Activated naive CD8-positive, alpha-beta T cell treated with anti-CD3 and anti-CD28 coated beads for 36 hours (primary cell): ENCODE measurements at places on chromosomes 7 and 10.

GRCh38 chr7:36175886-36176285 is 22.8 kb downstream of the EEPD1 start:
- DNase-seq = no peak

DNA sequence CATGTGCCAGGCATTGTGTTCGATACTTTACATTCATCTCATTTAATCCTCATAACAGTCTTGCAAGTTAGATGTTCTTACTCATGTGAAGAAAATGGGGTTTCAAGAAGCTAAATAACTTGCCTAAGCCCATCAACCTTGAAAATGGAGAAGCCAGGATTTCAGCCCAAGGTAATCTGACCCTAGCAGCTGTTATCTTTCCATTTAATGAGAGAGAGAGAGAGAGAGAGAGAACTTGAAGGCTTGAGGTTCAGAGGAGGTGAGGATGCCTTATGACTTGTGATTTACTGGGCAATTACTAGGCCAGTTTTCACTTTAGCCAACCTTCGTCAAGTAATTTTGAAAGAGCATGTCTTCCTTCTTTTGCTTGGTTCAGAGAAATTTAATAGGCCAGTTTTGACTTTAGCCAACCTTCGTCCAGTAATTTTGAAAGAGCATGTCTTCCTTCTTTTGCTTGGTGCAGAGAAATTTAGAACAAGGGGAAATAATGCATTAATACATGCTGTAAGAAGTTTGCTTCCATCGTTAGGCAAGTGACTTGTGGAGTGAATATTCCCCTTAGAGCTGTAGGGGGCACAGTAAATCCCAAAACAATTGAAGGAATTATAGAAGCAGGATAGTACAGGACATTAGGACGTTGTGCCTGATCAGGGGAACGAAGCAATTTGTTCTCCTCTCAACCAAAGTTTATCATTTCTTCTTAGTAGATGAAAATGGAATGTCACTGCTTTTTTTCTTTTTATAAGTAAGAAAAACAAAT is 143.0 kb upstream of the BMPER start:
- DNase-seq = no peak

DNA sequence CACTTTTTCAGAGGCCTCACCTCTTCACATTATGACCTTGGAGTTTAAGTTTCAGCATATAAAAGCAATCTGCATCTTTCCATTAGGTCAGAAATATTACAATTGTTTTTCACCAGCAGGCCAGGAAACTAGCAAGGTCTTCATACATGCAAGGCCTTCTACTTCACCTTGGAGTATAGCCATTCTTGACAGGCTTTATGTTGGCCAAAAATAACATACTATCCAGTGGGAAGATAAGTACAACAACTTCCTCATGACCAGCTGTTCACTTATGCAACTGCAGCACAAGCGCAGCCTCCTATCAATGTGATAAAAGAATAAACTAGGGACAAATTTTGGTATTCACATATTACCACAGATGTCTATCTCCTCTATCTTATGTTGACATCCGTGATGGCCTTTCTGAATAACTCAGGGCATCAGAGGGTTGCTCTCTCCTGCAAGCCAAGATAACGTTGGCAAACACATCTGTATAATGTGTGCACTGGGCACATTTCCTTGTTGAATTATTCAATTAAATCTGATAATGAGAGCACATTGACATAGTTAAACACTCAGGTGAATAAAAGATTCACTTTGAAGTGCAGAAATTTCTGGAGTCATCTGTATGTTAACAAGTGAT is 239.8 kb downstream of the FZD1 start:
- no peak for DNase-seq

- DNase-seq = no peak
These were observed 154.3 kb downstream of the SLIT1 start for GRCh38 chr10:97031459-97031858.

GRCh38 chr7:136012238-136012637 is 35.1 kb upstream of the MTPN start:
- DNase-seq = no peak

DNA sequence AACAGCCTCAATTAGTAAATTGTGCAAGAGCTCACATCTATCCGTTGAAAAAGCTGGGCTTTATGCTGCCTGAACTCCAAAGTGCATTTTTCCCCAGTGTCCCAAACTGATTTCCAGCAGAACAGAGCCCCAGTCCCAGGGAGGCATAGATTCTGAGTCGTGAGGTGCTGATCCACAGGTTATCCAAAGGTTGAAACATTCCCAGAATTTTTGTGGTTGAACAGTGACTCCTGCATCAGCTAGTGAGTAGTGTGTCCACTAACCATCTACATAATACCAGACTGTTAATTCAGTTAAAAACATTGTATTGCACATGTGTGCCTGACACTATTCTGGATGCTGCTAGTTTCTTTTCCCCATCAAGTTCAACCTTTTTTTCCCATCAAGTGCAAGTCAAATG is 761.5 kb downstream of the GATA3 start:
- DNase-seq = no peak

DNA sequence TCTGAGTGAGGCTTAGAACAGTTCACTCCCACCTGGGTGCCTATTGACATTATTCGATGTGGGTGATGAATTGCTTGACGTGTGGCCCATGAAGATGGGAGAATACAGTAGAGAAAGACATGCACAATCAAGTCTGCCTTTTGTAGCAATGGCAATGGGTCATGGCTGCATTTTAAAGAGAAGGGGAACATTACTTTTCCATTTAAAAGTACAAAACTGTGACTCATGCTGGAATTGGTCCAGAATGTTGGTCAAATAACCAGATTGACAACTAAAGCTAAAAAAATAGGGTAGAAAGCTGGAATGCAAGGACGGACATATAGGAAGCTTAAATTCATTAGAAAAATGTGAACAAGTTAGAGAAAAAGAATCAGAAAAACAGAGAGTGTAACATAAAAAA is 104.1 kb upstream of the SLC25A13 start:
- DNase-seq = no peak

- DNase-seq = peak; percentile 6
These were observed 215.9 kb downstream of the RAB11FIP2 start for GRCh38 chr10:117830787-117831212.

DNA sequence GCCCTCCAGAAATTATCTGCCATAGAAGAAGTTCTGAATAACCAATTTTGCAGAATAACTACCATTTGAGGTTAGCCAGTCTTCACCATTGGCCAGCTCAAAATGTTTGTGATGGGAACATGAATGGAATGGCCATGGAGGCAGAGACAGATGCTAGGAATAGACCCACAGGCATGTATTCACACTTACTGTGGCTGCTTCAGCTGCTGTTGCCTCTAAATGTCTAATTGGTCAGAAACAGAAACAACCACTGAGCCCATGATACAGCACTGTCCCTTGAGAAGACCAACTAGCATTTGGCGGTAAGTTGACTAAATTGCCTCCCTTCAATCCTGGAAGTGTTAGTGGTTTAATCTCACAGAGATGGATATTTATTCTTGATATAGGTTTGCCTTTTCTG is 38.6 kb upstream of the TAS2R16 start:
- DNase-seq = no peak

DNA sequence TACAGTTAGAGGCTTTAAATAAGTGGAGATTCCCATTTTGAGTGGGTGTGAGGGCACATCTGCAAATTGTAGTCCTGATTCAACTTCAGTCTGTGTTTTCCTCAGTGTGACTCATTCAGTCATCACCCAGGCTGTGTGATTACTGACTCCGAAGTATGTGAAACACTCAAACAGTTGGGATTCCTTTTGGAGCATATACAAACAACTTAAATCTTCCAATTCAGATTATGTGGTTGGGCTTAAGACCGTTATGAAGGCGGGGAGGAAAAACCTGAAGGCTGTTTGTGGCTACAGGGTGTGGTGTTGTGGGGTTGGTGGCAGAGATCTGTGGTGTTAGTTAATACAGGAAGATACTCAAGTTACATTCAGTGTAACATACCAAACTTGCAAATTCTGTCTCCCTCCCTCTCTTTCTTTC is 259.7 kb upstream of the FERD3L start:
- DNase-seq = no peak

GRCh38 chr7:33744293-33745075 is 160.9 kb upstream of the BMPER start:
- no peak for DNase-seq

- DNase-seq = no peak
These were observed 16.5 kb upstream of the ARL4A start for GRCh38 chr7:12670743-12671520.

DNA sequence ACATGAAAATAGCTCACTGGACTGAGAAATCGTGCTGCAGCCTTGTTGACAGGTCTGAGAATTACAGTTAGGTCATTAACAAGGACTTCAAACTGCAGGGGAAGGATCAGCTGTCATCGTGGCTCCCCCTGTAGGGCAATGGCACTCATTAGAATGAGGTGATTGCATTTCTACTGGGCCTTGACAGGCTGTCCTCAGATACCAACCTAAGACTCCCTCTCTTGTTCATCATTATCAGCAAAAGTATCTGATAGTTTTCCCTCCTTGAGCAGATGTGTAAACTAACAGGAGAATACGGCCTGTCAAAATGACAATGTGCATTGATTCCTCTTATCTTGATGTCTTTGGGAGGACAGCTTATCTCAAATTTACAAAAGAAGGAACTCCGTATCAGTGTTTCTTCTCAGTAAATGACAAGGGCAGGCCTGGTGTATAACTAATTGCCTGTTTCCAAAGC is 648.5 kb upstream of the LRRN3 start:
- DNase-seq = peak; percentile 2

DNA sequence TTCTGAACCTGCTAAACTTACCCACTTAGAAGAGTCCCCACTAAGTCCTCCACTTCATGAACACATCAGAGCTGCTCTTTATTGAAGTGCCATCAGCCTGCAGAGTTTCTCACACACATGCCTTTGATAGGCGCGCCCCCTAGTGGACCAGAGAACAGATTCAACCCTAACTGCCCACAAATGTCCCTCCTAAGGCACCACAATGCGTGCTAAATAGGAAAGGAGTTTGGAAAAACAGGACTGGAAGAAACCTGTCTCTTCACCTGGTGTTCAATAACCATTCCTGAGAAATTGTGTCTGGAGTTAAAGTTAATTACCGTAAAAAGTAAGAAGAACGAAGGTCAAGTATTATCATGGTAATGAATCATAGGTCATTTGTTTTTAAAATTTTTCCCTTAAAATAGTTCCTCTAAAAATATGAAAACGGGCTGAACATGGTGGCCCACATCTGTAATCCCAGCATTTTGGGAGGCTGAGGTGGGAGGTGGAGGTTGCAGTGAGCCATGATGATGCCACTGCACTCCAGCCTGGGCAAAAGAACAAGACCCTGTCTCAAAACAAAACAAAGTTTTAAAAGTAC is 249.7 kb downstream of the ELMO1 start:
- DNase-seq = peak; percentile 53

- no peak for DNase-seq
These were observed 21.3 kb downstream of the YKT6 start for GRCh38 chr7:44222074-44222473.

DNA sequence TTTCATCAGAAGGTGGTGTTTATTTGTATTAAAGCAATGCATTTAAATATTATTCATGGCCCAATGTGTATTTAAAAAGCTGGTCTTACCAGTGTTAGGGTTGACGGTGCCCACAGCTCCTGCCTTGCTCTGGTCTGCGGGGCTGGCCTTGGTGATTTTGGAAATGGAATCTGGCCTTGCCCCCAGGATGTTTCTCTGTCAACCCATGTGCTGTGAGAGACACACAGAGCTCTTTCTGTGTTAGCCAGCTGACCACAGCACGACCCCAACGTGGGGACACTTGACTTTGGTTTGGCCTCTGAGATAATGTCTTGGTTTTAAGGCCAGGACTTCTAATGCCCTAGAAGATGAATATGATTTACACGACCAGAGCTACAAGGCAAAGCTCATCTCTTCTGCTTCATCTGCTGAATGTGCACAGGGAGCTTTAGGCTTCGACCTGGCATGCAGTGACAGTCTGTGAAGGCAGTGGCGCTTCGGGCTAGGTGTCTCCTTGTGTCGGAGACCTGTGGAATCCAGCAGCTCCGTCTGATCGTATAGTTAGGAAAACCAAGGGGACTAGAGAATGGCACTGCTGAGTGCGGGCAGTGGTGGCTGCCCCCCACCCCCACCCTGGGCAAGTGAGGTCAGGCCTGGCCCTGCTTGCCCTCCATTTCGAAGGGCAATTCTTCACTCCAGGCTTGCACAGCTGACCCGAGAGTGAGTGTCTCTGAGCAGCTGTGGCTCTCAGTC is 246.1 kb downstream of the EBF3 start:
- no peak for DNase-seq

GRCh38 chr7:107166736-107167426 is 1.9 kb upstream of the HBP1 start:
- DNase-seq = no peak

DNA sequence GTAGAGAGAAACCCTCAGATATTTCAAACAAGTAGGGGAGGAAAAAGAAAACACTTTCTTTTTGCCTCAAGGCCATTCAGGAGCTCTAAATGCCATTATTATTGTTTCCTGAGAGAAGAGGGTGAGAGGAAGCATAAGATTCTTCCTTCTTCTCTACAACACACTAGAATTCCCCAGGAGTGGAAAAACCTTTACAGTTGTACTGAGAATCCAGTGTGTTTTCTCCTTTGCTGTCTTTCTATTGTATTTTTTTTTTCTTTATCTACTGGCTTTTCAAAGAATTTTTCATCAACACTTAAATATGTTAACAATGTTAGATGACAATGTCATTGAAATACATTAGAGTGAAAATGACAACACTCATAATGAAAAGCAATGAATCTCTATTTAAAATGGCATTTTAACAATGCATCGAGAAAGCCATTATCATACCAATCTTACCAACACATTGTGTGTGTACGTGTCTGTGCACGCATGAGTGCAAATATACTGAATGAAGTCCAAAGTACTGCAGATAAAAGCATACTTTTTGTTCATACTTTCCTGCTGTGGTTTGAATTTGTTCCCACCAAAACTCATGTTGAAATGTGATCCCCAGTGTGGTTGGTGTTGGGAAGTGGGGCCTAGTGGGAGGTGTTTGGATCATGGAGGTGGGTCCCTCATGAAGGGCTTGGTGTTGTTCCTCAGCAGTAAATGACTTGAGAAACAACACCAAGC is 24.2 kb upstream of the MACC1 start:
- no peak for DNase-seq

- DNase-seq = no peak
These were observed 37.1 kb downstream of the CAV1 start for GRCh38 chr7:116561697-116562483.
